ENCODE measurements at places on chromosomes 7 and 10.
A peak's percentile ranks its signal among the peaks of the same experiment; 100 is the strongest.

DNA sequence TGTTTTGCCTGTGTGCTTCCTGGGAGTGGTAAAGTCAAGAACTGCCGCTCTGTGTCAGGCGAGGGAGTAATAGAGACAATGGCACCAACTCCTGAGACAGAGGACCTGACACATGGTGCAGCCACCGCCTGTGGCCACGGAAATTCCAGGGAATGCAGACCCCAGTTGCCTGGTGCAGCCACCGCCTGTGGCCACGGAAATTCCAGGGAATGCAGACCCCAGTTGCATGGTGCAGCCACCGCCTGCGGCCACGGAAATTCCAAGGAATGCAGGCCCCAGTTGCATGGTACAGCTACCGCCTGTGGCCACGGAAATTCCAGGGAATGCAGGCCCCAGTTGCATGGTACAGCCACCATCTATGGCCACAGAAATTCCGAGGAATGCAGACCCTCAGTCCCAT lies 8.7 kb downstream of the DIP2C start:
- ATAC-seq, result no peak

- no peak for ATAC-seq
These were observed 170.8 kb upstream of the KLF14 start for GRCh38 chr7:130904792-130905191.

GRCh38 chr10:73953665-73954064 lies 42.7 kb downstream of the PLAU start:
- no peak for ATAC-seq

DNA sequence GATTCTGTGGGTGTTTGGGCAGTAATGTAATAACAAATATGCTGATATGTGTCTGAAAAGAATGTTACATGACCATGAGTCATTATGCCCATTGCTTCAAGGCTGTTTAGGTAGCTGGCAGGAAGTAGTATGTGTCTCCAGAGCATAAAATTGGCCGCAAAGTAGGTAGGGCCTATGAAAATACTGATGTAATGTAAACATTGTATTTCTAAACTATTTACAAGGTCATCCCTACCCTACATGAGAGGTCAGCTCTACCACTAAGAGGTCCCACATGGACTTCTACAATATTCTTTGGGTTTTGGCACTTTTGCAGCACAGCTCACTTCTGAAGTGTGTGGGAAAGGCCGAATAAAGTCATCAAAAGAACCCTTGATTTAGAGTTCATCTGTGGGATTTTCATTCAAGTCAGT lies 301.9 kb downstream of the AHR start:
- peak; percentile 94 for ATAC-seq

DNA sequence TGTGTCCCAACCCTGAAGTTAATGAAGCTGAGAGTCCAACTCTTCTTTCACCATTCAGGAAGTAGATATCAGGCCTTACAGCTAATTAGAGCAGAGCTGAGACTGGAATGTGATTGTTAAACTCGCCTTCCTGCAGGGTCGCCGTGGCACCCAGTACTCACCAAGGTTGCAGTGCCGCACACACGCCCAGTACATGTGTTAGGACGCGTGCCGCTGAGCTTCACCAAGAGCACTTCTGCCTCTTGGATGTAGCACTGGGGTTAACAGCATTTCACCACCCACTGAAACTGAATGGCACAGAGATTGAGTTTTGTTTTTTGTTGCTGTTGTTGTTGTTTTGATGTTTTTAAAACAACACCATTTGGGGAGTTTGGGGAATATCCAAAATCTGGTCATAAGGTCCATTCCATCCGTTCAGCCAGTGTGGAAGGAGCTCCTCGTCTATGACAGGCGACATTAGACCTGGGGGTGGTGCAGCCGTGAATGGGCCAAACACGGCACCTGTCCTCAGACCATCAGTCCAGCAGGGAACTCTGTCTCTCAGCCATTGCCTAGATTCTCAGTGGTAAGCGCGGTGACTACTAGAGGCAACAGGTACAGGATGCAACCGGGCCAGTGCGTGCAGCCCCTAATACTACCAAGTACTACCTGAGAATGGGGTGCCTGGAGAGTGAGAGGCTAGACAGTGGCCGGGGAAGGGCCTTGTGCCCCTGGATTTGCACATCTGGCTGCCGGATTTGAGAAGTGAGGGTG lies 21.9 kb downstream of the WIPI2 start:
- ATAC-seq, result no peak

GRCh38 chr7:17907014-17907413 lies 33.3 kb downstream of the SNX13 start:
- peak; percentile 62 for ATAC-seq

Data from esophagus mucosa (tissue), 1 donor.